ENCODE measurements at places on chromosomes 2 and 18. TPM values are rescaled to one million over a fixed set of nuclear protein-coding genes. Genes with fewer than 3 reads are reported as not detected.

The ASIC4 gene
- 1.4 TPM for total RNA-seq

DNA sequence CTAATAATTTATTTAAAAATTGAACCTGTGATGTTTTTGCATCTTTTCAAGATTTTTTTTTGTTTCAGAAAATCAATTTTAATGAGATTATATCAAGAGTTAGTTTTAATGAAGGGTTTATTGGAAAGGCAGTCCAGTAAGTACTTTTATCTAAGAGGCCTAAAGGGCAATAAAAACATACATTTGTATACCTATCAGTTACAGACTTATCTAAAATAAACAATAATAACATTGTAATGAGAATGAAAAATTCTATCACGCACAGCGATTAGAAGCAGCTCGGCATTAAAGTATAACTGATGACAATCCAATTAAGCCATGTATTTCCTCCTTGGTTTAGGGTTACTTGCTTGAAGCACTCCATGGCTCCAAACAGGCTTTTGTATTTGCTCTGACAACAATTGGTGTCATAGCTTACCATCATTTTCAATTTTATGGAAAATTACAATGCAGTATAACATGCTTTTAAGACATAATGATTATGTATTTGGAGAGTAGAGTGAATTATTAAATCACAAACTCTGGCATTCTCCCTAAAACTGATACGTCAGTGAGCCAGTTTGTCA, 629.4 kb downstream of the TSN start:
- H3K27me3 ChIP-seq: peaks cover 17% of the 10 kb centered on the region
- no peak for DNase-seq
- no peaks in the 10 kb centered on the region for H3K36me3 ChIP-seq
- H3K4me3 ChIP-seq: no peak overlapping the region
- no peak overlapping the region for H3K27ac ChIP-seq

DNA sequence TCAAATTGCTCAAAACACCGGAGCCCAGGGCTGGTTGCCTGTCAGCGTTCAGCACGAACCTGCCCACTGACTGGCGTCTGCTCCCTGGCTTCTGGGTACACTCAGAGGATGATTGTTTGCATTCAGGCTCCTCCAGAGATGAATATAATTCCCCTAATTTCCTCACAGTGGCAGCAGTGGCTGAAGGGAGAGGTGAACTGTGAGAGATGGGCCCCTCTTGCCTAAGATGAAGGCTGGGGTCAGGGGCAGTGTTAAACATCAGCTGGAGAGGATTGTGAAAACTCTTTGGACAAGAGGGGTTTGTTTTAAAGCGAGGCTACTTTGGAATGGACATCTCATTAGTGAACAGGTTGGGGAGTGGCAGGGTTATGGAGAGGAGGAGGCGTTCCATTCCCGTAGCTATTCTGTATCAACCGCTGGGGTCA, 31.0 kb downstream of the TCF7L1 start:
- H3K27me3 ChIP-seq: no peaks in the 10 kb centered on the region
- peaks cover 46% of the 10 kb centered on the region for H3K4me1 ChIP-seq
- no peak for DNase-seq
- no peak overlapping the region for H3K4me3 ChIP-seq
- peaks cover 8% of the 10 kb centered on the region for H3K36me3 ChIP-seq

The ANXA4 gene
- total RNA-seq: 45.1 TPM

GRCh38 chr2:227388537-227389011, 825 bp upstream of the SCYGR1 start:
- DNase-seq: no peak
- H3K4me3 ChIP-seq: no peak overlapping the region
- H3K27me3 ChIP-seq: peaks cover 8% of the 10 kb centered on the region
- H3K4me1 ChIP-seq: peaks cover 3% of the 10 kb centered on the region
- no peak overlapping the region for H3K27ac ChIP-seq

The RBM43 gene
- total RNA-seq: 7.1 TPM

DNA sequence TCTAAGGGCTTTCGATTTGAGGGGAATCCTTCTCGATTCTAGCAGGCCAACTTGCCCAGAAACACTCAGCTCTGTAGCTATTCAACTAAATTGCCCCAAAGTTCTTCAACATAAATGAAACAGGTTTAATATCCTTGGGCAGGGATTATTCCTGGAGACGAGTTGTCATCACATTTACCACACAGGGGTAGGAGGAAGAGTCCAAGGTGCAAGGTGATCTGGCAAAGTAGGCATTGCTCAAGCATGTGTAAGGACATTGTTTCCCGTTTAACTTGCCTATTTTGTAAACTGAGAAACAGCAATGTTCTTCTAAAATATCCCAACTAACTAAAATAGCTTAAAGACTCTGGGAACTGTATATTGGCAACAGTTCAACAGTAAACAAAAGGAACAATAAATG, 814.3 kb downstream of the BCL11A start:
- H3K27ac ChIP-seq: no peak overlapping the region
- no peaks in the 10 kb centered on the region for H3K27me3 ChIP-seq
- no peak for DNase-seq
- H3K4me1 ChIP-seq: peaks cover 2% of the 10 kb centered on the region

DNA sequence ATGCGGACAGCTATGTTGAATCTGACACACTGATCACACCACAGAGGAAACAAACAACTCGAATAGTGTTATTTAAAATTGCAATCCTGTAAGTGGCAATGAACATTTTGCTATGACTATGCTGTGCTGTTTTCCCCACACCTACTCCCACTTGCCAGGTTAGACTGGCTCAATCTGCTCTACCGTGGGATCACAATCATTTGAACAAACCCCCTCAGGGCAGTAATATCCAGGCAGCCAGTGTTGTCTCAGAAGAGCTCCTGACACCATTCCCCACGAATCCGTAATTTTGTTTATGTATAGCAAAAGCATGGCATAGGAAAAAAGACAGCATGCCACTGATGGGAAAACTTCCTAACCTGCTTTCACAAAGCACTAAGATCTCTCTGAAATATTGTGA, 284.3 kb downstream of the ERBB4 start:
- H3K27ac ChIP-seq: peak overlapping the region; percentile 17
- no peaks in the 10 kb centered on the region for H3K36me3 ChIP-seq
- H3K27me3 ChIP-seq: no peaks in the 10 kb centered on the region
- DNase-seq: no peak
- H3K4me3 ChIP-seq: no peak overlapping the region

DNA sequence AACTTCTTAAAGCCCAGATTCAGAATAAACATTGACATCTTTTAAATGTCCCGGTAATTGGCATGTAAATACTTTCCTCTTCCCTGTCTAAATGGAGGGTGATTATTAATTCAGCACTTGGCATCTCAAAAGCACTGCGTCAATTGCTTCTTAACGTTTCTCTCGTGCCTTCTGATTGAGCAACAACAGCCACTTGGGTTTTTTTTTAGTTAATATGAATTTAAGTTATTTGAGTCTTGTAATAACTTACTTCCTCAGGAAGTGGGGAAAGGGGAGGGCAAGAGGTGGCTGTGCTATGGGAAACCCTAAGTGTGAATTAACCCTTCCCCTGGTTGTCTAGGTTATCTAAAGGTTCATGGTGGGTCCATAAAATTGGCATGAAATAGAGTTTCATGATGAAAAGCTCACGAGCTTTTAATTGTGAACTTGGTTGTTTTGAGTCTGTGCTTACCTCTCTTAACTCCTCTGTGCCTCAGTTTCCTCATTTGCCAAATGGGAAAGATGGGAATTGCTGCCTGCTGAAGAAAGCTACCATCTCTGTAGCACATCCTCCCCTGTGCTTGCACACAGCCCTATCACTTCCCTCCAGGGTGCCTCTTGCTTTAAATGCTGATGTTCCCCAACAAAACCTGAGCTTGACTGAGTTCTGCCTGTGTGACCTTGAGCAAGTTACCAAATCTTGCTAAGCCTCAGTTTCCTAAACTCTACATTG, 126.3 kb upstream of the BCL2L11 start:
- no peak overlapping the region for H3K27ac ChIP-seq
- DNase-seq: no peak
- H3K4me1 ChIP-seq: peaks cover 21% of the 10 kb centered on the region
- H3K27me3 ChIP-seq: peaks cover 11% of the 10 kb centered on the region
- H3K4me3 ChIP-seq: no peak overlapping the region

GRCh38 chr2:16244153-16244965, 304.0 kb downstream of the MYCN start:
- H3K4me1 ChIP-seq: peaks cover 9% of the 10 kb centered on the region
- H3K27ac ChIP-seq: no peak overlapping the region
- H3K27me3 ChIP-seq: no peaks in the 10 kb centered on the region
- H3K36me3 ChIP-seq: no peaks in the 10 kb centered on the region
- no peak for DNase-seq
- no peak overlapping the region for H3K4me3 ChIP-seq

GRCh38 chr2:240349133-240350005, 86.1 kb upstream of the GPC1 start:
- H3K27ac ChIP-seq: no peak overlapping the region
- no peak overlapping the region for H3K4me3 ChIP-seq
- H3K36me3 ChIP-seq: no peaks in the 10 kb centered on the region
- H3K4me1 ChIP-seq: peaks cover 31% of the 10 kb centered on the region

- H3K4me3 ChIP-seq: no peak overlapping the region
- peaks cover 3% of the 10 kb centered on the region for H3K36me3 ChIP-seq
- no peaks in the 10 kb centered on the region for H3K27me3 ChIP-seq
- DNase-seq: no peak
- no peak overlapping the region for H3K27ac ChIP-seq
Measured at GRCh38 chr2:44596537-44597320, 235.0 kb downstream of the CAMKMT start.

GRCh38 chr2:15687720-15688119, 96.1 kb downstream of the DDX1 start:
- no peak overlapping the region for H3K27ac ChIP-seq
- peaks cover 15% of the 10 kb centered on the region for H3K4me1 ChIP-seq
- no peaks in the 10 kb centered on the region for H3K36me3 ChIP-seq
- DNase-seq: no peak

The MEP1B gene
- total RNA-seq: 0.18 TPM

- no peaks in the 10 kb centered on the region for H3K27me3 ChIP-seq
- peaks cover 3% of the 10 kb centered on the region for H3K4me1 ChIP-seq
Measured at GRCh38 chr18:697800-698199, 14.6 kb downstream of the ENOSF1 start.

DNA sequence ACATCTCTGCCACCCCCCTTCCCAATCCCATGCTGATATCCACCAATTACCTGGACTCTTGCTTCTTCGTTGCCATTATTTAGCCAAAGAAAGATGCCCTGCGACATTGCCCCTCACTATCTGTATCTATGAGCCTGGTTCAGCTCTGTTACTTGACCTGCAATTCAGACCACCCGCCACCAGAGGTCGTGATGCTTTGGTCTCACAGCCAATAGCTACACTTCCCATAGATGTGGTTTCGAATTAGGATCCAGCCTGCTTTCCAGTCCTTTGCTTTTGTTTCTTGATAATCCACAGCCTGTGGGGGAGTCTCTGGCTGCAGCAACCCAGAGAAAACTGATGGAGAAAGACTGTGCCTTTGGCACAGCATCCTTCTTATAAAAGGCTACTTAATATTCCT, 239.4 kb downstream of the KLHL29 start:
- no peak for DNase-seq
- H3K27me3 ChIP-seq: no peaks in the 10 kb centered on the region
- H3K27ac ChIP-seq: no peak overlapping the region
- no peaks in the 10 kb centered on the region for H3K36me3 ChIP-seq

The ZSWIM2 gene
- total RNA-seq: not detected

GRCh38 chr2:122112216-122113005, 357.0 kb downstream of the TSN start:
- H3K4me1 ChIP-seq: peaks cover 8% of the 10 kb centered on the region
- DNase-seq: no peak
- no peaks in the 10 kb centered on the region for H3K36me3 ChIP-seq
- peaks cover 11% of the 10 kb centered on the region for H3K27me3 ChIP-seq

GRCh38 chr2:58261209-58261608, 20.1 kb upstream of the FANCL start:
- no peak for DNase-seq
- H3K27ac ChIP-seq: no peak overlapping the region
- peaks cover 7% of the 10 kb centered on the region for H3K4me1 ChIP-seq
- no peaks in the 10 kb centered on the region for H3K27me3 ChIP-seq
- H3K4me3 ChIP-seq: no peak overlapping the region

DNA sequence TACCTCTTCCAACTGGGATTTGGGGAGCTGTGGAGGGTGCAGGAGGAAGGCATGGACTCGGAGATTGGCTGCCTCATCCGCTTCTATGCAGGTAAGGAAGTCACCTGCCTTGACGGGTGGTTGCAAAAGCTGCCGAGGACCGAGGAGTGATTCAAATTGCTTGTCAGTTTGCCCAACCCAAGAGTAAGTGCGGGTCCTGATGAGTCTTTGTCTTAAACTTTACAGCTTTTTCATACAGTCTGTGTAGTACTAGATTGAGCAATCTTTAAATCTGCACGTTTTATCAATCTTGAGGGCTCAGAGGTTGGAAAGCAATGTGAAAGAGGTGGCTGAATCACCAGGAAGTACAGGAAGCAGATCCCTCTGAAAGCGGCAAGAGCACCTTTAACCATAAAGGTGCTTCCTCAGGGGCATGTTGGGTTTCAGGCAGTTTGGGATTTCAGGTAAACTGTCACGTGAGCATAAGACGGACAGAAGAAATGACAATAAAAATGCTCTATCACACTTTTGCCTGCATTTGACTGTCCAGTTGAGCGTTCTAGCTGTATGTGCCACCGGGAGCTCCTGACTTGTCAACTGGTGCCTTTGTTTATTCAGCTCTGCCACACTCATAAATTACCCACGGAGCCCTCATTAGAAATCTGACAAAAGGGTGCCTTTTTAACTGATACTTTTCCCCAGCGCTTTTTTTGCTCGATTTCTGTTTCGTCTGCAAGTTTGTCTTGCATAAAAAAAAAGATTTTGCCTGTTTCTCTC, 2.0 kb downstream of the PHLPP1 start:
- H3K27ac ChIP-seq: peak overlapping the region; percentile 75
- peak overlapping the region; percentile 75 for H3K4me3 ChIP-seq
- no peaks in the 10 kb centered on the region for H3K27me3 ChIP-seq

DNA sequence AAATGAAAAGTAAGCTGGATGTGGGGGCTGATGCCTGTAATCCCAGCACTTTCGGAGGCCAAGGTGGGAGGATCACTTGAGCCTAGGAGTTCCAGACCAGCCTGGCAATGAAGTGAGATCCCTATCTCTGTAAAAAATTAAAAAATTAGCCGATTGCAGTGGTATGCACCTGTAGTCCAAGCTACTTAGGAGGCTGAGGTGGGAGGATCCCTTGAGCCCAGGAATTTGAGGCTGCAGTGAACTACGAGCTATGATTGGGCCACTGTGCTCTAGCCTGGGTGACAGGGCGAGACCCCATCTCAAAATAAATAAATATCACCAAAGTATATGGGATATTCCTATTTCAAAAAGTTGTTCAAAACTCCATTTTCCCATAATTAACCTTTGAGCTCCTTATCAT, 101.1 kb upstream of the FZD5 start:
- H3K27ac ChIP-seq: no peak overlapping the region
- H3K27me3 ChIP-seq: no peaks in the 10 kb centered on the region
- H3K4me3 ChIP-seq: no peak overlapping the region
- no peak for DNase-seq

- H3K4me3 ChIP-seq: no peak overlapping the region
Measured at GRCh38 chr2:113854970-113855740, 34.7 kb upstream of the ACTR3 start.

- no peak for DNase-seq
- no peak overlapping the region for H3K27ac ChIP-seq
- no peaks in the 10 kb centered on the region for H3K36me3 ChIP-seq
- no peaks in the 10 kb centered on the region for H3K27me3 ChIP-seq
Measured at GRCh38 chr2:195575879-195576401, 81.1 kb upstream of the SLC39A10 start.

The SLC19A3 gene
- total RNA-seq: 11.4 TPM

Measured in mesothelial cell of epicardium (in vitro differentiated cells).